ENCODE measurements at places on chromosomes 1 and 21.

DNA sequence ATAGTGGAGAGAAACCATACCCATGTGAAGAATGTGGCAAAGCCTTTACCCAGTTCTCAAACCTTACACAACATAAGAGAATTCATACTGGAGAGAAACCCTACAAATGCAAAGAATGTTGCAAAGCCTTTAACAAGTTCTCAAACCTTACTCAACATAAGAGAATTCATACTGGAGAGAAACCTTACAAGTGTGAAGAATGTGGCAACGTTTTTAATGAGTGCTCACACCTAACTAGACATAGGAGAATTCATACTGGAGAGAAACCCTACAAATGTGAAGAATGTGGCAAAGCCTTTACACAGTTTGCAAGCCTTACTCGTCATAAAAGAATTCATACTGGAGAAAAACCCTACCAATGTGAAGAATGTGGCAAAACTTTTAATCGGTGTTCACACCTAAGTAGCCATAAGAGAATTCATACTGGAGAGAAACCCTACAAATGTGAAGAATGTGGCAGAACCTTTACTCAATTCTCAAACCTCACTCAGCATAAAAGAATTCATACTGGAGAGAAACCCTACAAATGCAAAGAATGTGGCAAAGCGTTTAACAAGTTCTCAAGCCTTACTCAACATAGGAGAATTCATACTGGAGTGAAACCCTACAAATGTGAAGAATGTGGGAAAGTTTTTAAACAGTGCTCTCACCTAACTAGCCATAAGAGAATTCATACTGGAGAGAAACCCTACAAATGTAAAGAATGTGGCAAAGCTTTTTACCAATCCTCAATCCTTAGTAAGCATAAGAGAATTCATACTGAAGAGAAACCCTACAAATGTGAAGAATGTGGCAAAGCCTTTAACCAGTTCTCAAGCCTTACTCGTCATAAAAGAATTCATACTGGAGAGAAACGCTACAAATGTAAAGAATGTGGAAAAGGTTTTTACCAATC, 80.0 kb downstream of the JMJD4 start:
- no peak for DNase-seq

DNA sequence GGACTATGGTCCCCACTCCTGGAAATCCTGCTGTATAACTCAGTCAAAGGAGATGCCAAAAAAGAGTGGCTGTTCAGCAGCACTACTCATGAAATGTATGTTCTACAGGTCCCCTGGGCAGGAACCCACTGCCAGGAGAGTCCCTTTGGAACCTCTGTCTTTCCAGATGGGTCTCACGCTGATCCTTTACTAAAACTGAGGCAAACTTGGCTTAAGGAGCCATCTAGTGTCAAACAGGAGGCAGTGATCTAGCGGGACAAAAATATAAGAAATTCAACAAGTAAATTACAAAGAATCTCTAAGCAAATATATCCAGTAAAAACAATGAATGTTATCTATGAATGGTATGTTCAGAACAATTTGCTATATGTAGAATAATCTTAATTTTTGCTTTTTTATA, 80.5 kb upstream of the PRMT6 start:
- DNase-seq = no peak

- no peak for DNase-seq
Observed at GRCh38 chr1:225998560-225999226, 450 bp downstream of the SDE2 start.

- DNase-seq = no peak
Observed at GRCh38 chr1:218679988-218680748, 335.0 kb downstream of the TGFB2 start.

DNA sequence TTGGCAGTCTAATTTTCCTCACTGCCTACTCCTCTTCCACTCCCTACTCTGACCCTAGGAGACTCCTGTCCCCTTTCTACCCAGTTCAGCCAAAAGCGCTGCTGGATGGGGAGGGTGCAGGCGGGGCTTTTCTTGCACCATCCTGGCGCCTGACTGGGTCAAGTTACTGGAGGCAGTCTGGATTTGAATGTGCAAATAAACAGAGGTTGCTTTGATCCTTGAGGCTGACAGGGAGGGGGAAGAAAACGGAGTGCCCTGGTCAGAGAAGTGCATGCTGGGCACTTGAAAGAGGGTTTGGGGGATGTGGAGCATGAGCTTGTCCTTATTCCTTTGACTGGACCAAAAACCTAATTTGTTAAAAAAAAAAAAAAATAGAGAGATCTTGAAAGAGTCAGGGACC, 76.8 kb upstream of the SOX13 start:
- peak; percentile 29 for DNase-seq

DNA sequence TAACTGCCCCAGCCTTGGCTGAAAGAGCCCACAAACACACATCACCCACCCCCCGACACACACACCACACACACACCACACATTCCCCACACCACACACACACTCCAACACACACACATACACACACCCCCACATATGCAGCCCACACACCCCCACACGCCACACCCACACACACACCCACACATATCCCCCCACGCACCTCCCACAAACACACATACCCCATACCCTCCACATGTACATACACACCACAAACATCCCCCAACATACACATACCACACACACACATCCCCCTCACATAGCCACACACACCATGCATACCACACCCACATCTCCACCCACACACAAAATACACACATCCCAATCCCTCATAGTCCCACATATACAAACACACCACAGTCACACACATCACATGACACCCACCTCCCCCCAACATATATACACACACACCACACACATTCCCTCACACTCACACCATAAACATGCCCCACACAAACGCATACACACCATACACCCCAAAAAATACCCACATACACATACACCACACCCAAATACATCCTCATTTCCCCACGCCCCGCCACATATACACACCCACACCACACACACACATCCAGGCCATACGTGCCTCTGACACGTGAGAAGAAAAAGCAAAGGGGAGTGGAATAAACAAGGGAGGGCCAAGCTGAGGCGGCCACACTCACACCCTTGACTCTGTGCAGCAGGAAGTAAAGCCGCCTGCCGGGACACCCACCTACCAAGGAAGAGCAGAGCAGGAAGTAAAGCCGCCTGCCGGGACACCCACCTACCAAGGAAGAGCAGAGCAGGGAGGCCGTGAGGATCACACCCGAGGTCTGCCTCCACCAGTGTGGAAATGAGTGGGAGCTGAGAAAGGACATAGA, 53.7 kb downstream of the HSF2BP start:
- no peak for DNase-seq

DNA sequence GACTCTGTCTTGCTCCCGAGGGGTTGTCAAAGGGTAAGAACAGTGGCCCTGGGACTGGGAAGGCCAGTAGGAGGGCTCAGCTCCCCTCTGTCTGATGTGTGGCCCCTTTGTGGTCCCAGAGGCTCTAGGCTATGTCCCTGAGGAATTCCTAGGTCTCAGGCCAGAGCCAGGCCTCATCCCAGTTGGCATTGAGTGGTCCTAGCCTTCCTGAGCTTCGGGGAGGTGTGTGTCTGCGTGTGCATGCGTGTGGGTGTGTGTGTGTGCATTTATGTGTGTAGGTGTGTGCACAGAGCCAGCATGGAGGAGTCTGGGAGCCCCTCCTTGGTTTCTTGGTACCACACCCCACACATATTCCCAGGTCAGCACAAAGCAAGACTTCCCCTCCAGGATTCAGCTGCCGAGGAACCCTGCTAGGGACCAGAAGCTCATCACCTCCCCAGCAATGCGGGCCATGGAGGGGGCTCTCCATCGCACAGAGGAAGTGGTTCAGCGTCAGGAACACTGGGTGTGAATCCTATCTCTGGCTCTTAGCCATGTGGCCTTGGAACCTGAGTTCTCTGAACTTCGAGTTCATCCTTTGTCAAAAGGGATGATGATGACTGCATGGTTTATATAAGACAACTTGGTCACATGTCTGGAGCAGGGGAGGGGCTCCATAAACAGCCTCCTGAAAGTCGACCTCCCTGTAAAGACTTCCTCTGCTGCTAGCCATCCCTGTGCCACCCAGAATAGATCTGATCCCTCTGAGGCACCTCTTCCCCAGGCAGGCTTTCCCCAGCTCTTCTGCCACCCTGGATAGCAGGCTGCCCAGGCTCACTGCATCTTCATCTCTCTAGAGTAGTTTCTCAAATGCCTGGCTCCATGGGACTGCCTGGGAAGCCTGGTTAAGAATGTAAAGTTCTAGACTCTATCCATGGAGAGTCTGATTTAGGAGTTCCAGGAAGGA, 8.3 kb upstream of the EPS8L3 start:
- DNase-seq = no peak

- DNase-seq = no peak
Observed at GRCh38 chr1:32398401-32398800, 4.2 kb upstream of the BSDC1 start.

DNA sequence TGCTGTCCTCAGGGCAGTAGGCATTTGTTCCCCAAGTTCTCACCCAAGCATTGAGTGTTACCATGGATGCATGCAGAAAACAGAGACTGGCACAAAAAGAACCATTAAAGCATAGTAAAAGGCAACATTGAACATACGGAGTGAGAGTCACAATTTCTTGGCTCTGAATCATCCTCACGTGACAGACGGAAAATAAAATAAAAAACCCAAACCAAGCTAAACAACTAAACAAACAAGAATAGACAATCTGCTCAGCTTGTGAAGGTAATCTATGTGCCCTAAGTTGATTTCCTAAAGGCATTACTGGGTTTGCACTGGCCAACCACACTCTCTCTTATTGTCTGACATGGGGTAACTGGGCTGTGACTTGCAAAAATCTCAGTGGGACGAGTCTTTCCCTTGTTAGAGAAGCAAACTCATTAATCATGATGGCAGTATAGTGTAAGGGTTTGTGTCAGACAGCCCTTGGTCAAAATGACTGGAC, 306.0 kb downstream of the ASTN1 start:
- DNase-seq = no peak

- no peak for DNase-seq
Observed at GRCh38 chr1:37605061-37605650, 9.4 kb upstream of the GNL2 start.

DNA sequence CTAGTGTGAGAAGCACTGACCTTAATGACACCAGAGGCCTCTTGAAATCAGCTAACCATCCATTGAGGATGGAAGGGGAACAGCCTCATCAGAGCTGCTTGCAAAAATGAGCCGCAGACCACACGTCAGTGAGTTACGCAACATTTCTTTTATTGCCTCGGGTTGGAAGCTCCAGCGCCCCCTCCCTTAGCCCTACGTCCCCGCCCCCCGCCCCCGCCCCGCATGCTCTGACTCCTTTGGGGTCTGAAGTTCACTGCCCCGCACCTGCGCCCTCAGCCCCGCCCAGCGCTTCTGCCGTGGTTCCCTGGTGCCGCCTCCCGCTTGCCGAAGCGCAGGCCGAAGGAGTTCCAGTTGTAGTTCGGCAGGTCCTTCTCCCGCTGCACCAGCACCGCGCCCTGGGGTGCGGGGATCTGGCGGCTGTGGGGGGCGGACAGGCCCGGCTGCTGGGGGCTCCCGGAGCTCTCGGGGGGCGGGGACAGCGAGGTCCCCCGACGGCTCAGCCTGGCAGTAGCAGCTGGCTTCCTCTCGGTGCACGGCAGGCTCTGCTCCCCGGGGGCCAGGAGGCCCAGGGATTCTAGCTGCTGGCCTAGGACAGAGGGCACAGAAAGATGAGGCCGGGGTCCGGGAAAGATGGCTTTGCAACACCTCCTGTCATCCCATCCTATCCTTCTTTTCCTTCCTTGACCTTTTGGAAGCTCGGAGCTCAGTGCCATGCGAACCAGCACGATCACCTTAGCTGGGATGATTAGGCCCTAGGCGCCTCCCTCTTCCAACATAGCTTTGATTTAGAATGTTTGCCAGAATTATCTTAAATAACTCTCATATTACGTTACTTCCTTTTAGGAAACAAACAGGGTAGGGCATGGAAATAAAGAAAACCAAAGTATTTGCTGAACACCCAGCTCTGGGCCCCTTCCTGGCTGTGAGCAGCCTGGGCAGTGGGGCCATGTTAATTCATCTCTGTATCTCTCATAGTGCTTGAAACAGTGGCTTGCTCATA, 5.8 kb downstream of the KISS1 start:
- DNase-seq = no peak
